ENCODE measurements at places on chromosomes 11 and 22. TPM values are rescaled to one million over a fixed set of nuclear protein-coding genes. Genes with fewer than 3 reads are reported as not detected.

DNA sequence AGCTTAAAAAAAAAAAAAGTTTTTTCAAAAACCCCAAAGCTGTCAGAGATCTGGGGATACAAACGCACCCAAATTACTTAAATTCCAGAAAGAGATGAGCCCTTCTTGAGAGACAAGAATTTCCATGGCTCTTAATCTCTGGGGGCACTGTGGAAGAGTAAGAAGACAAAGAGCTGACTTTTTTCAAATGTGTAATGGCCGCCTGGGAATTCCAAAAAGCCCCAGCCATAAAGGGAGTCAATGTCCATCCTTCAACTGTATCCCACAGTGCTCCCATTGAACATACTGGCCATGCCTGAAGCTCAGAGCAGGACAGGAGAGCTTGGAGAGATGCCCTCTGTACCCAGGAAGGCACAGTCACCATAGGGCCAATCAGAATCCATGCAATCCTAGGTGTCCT is 37.4 kb upstream of the ASPHD2 start:
- DNase-seq = no peak
- H3K27ac ChIP-seq = no peak overlapping the region
- no peaks in the 10 kb centered on the region for H3K36me3 ChIP-seq
- no peaks in the 10 kb centered on the region for H3K4me1 ChIP-seq
- H3K27me3 ChIP-seq = no peaks in the 10 kb centered on the region

GRCh38 chr11:70456921-70457532 is 58.7 kb downstream of the CTTN start:
- no peak for DNase-seq
- H3K36me3 ChIP-seq = no peaks in the 10 kb centered on the region
- H3K4me3 ChIP-seq = no peak overlapping the region

DNA sequence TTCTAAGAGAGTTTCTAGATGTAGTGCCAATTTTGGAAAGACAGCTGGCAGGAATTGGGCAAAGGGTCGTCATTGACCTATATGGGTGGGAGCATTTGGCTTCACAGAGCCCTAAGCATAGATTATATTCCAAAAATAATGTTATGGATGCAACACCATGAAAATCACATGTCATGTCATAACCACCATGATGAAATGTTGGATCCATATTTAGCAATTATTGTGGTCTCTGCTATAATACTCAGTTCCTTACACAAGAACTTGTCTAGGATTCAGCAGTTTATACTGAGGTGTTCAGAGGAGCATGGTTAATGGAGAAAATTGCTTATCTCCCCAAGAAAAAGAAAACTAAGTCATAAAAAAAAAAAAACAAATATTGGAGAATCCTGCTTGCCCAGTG is 31.6 kb downstream of the NTM start:
- H3K4me1 ChIP-seq = no peaks in the 10 kb centered on the region
- no peak overlapping the region for H3K27ac ChIP-seq
- H3K27me3 ChIP-seq = no peaks in the 10 kb centered on the region
- no peak for DNase-seq

DNA sequence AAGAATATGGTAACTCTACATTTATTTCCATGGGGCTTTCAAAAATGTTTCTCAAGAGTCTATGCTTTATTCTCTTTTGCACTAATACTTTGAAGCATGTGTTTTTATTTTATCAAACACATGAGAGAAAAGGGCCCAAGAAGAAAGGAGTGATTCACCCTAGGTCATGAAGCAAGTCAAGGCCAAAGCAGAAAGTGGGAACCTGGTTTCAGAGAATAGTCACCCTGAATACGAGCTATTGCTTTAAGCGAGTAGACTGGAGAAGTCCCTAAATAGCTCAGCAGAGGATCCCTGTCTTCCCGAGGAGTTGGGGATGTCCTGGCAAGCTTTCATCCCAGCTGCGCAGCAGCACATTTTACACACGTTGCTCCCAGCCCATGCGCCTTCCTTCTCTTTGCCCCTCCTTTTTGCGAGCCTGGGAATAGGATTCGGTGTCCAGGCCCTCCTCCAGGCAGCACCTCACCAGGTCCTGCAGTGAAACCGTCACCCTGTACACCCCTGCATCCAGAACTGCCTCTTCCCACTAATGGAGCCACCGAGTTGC is 19.1 kb downstream of the MPEG1 start:
- H3K27ac ChIP-seq = no peak overlapping the region
- H3K36me3 ChIP-seq = peaks cover 2% of the 10 kb centered on the region
- peaks cover 17% of the 10 kb centered on the region for H3K4me1 ChIP-seq
- H3K27me3 ChIP-seq = no peaks in the 10 kb centered on the region

The RCOR2 gene
- total RNA-seq = 1.6 TPM

The NLRP14 gene
- total RNA-seq = 1.3 TPM

The MIOX gene
- total RNA-seq = not detected

The ANKK1 gene
- total RNA-seq = 0.30 TPM

GRCh38 chr22:22881116-22882000 is 6.3 kb upstream of the IGLL5 start:
- H3K27me3 ChIP-seq = no peaks in the 10 kb centered on the region
- no peak overlapping the region for H3K4me3 ChIP-seq
- H3K4me1 ChIP-seq = no peaks in the 10 kb centered on the region
- no peaks in the 10 kb centered on the region for H3K36me3 ChIP-seq

DNA sequence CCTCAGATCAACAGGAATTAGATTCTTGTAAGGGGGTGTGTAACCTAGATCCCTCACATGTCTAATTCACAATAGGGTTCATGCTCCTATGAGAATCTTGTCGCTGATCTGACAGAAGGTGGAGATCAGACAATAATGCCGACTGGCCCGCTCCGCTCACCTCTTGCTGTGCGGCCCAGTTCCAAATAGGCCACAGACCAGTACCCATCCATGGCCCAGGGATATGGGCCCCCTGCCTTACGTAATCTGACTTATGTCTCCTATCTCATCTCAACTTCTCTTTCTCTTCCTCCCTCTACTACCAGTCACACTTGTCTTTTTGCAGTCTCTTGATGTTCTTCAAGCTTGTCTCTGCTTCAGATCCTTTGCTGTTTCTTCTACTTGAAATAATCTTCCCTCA is 70.0 kb downstream of the CWF19L2 start:
- H3K36me3 ChIP-seq = peaks cover 64% of the 10 kb centered on the region
- DNase-seq = no peak
- no peak overlapping the region for H3K4me3 ChIP-seq
- H3K27me3 ChIP-seq = no peaks in the 10 kb centered on the region
- no peak overlapping the region for H3K27ac ChIP-seq
- H3K4me1 ChIP-seq = peaks cover 5% of the 10 kb centered on the region

DNA sequence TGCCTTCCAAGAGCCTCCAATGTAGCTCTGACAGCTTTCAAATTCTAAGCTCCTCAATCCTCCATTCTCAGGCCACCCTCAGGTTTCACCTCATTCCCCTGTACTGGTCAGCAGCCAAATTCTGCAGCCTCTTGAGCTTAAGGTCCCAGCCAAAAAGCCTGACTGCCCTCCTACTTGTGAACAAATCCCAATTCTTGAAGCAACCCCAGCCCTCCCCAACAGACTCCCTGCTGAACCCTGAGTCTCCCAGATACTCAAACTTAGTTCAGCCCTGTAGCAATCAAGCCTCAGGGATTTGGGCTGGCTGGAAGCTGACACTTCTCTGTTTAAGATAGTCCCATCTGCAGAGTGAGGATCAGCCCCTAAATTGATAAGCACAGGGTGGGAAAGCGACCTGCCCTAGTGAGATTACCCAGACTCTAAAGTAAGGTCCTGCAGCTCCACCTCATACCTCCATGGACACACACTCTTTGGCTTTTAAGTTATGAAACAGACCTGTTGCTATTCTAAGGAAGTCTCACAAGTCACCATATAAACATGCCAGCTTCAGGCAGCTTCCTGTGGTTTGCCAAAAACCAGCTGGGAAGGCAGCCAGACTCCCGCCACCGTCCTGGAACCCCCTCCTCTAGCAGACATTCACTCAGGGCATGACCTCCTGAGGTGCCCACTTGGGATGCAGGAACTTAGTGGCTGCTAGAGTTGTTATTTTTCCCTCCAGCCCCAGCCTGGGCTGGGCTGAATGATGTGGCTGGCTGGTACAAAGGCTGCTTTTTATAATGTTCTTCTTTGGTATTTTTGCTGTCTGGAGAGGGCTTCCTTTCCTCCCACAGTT is 82.5 kb upstream of the PICALM start:
- no peak for DNase-seq
- H3K4me3 ChIP-seq = no peak overlapping the region
- H3K4me1 ChIP-seq = peaks cover 51% of the 10 kb centered on the region

The PEX16 gene
- total RNA-seq = 38.0 TPM

The IFT27 gene
- 15.9 TPM for total RNA-seq

DNA sequence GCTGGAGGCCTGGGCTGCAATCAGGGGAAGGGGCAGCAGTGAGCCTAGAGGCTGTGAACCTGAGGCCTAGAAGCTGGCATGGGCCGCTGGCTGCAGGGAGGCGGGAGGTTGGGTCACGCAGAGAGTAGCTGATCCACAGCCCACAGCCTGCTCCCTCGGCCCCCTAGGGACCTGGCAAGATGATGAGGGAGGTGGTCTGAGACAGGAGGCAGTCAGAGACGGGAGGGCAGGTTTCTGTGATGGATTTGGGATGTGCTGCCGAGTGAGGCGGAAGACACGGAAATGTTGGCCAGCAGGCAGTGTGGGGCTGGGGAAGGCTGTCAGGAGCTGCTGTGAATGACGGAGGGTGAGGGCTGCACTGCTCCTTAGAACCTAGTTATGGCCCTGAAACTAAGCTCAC is 22.7 kb downstream of the LRFN4 start:
- no peaks in the 10 kb centered on the region for H3K27me3 ChIP-seq
- H3K36me3 ChIP-seq = no peaks in the 10 kb centered on the region
- no peak overlapping the region for H3K27ac ChIP-seq
- peaks cover 18% of the 10 kb centered on the region for H3K4me1 ChIP-seq
- no peak overlapping the region for H3K4me3 ChIP-seq

DNA sequence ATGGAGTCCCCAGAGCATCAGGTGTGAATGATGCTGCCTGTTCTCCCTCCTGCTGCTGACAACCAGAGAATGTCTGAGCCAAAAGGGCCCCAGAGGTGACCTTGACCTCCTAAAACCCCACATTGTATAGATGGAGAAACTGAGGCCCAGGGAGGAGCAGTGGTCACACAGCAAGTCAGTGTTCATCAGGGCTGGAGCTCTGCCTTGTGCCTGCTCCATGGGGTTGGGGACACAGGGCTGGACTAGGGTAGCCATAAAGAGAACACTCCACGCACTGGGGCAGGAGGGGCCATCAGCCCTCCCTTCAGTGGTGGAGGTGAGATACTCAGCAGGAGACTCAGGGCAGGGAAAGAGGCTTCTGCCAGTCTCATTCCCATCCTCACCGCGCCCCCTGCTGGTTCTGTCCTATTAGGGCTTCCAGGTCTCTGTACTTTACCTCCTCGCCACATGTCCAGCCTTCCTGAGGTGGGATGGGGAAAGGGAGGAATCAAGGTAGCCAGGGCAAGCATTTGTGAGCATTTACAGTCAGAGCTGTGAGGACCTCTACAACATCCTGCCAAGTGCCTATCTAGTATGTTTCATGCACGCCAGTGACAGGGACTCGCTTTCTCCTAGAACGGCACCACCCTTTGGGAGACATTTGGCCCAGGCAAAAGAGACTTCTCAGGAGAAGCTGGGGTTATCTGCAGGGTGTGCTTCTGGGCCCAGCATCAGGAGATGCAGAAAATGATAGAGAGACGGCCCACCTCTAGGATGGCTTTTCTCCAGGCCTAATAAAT is 43.2 kb downstream of the NEU3 start:
- no peaks in the 10 kb centered on the region for H3K27me3 ChIP-seq
- no peak overlapping the region for H3K27ac ChIP-seq
- no peaks in the 10 kb centered on the region for H3K4me1 ChIP-seq
- no peaks in the 10 kb centered on the region for H3K36me3 ChIP-seq
- H3K4me3 ChIP-seq = no peak overlapping the region

DNA sequence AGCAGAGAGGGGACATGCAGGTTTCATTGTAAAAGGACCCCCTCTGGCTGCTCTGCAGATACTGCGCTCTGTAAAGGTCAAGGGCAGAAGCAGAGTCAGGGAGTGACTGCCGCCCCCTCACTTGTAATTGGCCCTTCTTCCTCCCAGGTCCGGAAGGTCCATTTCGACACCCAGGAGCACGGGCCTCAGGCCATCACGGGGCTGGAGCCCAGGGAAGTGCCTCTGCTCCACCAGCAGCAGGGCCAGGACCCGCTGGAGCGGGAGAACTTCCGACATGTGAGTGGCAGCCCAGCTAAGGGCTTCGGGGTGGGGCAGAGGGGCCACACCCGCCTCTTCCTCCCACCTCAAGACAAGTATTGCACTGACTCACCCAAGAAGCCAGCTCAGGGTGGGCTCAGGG is 24.0 kb upstream of the LRRC10B start:
- no peak overlapping the region for H3K27ac ChIP-seq
- peaks cover 10% of the 10 kb centered on the region for H3K4me1 ChIP-seq
- no peaks in the 10 kb centered on the region for H3K36me3 ChIP-seq

DNA sequence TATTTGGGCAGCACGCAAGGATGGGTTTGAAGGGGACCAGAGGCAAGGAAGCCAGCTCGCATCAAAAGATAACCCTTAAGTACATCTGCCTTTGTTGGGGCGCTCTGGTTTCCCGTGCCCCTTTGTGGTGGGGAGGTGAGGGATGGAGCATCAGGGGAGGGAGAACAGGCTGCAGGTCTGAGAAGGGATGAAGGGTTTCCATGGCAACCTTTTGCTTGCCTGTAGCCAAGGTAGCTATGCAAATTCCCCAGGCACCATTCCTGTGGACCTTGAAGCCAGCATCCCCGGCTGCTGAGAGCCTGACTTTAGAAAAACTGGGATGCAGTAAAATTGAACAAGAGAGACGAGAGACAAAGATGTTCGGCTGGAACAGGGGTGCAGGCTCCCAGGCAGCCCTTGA is 75.7 kb downstream of the SEZ6L start:
- H3K27ac ChIP-seq = no peak overlapping the region
- H3K4me1 ChIP-seq = no peaks in the 10 kb centered on the region
- no peaks in the 10 kb centered on the region for H3K36me3 ChIP-seq
- H3K4me3 ChIP-seq = no peak overlapping the region
- no peaks in the 10 kb centered on the region for H3K27me3 ChIP-seq

All from tibial nerve (tissue), 4 donors.